Muscle of back (tissue), 13 donors: ENCODE measurements at places on chromosomes 3 and 15.

- no peak for DNase-seq
Observed at GRCh38 chr15:43471975-43472374, 21.0 kb downstream of the TP53BP1 start.

DNA sequence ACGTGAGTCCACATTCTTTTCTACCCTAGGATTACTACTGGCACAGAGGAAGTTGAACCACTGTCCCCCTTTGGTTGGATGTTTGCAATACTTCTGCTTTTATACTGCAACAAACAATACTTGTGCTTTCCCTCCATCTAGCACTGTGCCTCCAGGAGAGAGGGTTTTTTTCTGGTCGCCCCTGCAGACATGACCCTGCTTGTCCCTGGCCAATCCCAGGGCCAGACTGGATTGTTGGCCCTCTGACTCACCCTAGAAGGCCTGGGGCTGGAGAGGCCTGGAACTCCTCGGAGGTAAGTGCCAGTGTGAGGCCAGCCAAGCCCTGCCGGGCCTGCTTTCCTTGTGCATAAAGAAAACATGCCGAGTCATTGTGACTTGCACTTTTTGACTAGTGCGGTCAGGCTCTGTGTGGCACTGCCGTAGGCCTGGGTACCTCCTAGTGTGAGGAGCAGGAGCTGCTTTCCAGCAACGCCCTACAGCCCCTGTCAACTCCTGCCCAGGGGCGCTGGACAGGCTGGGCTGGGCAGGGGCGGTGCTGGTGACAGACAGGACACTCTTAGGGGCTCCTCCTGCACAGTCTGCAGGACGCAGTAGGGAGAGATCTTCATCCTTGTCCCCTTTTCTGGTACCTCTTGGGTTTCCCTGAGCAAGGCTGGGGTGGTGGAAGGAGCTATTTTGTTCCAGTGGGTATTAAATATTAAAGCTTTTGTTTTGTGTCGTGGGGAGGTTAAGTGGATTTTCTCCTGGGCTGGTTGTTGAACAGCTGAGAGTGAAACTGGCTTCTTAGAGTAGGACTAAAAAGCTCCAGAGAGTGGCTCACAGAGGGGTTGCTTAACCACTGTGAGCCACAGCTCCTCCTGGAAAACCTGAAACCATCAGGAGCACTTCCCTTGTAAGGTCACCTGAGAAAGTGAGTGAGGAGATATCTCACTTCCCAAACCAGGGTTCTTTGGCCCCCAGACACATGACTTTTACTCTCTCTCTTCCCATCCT lies 14.4 kb upstream of the TKT start:
- peak; percentile 87 for DNase-seq

DNA sequence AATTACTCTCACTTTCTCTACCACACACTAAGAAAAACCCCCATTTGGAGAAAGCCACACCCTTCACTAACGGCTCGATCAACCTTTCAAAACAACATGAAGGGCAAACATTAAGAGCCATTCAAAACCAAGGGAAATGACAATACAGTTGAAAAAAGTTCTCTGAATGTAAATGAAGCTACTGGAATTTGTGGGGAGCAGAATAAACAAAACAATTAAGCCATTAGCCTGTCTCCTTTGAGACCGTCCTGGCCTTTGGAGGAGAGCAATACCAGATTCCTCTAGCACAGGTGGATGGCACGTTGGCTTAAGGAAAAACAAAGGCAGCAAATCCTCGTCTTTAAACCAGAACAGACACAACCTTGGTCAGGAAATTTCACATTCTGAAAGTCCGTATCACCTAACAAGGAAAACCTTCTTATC lies 18.7 kb downstream of the MYO1E start:
- DNase-seq: no peak

GRCh38 chr3:18035641-18036449 lies 293.4 kb upstream of the TBC1D5 start:
- DNase-seq: no peak

DNA sequence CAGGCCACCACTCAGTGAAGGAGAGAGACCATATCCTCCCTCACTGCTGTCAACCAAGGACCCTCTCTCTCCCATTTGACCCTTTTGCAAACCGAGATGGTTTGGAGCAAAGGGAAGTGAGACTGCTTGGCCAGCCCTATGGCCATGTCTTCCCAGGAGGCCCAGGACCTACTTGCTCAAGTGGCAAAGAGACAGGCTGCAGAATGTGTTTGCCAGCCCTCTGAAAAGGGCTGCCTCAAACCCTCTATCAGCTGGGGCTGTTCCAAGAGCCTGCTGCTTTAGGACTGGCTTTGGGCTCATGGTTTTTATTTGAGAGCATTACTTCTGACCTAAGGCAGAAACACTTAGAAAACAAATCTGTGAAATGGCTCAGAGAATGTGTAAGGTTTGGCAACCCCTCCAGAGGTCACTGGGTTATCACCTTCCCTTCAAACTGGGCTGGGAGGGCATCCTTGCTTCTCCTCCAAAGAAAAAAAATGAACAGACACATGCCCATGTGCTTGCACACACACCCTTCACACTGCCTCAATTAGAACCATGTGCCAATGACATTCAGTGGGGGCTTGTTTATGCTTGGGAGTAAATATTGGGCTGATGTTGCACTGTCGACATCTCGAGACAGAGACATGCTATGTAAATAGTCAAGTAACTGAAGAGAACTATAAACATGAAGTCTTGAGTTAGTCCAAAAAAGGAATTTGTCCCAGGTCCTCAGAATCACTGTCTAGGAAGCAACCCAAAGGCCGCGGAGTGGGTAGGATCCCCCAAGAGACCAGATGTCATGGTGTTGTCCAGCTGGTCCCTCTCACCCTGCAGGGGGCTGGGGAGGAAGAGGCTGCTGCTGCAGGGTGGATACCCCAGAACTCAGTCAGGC lies 49.8 kb upstream of the CTDSPL start:
- DNase-seq: no peak

DNA sequence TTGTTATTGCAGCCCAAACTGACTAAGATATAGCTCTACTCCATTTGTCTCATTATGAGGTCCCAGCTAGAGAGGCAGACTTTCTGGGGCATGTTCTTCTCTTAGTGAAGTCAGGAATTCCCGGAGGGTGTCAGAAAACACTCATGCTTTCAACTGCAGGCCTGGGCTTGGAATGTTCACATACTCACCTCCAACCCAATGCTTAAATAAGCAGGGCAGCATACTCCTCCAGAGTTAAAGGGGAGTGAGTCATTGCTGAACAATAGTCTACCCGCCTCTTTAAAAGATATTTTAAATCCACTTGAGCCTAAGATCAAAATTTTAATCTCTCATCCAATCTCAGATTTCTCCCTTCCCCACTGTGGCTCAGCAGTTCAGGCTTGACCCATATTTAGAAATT lies 167.8 kb upstream of the DPH6 start:
- no peak for DNase-seq

DNA sequence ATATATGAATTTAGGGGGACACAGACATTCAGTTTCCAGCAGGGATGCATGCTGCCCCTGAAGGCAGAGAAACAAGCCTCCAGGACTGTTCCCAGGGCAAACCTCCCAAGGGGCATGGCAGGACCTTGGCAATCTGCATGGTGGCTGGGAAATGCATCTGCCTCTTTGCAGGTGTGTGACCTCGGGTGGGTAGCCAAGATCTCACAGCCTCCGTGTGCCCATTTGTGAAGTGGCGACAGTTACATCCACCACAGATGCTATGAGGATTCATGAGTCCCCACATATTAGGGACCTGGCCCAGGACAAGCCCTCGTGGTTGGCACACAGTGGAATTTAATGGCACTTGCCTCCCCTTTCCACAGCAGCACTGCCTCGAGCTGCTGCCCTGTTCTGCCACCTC lies 29.9 kb downstream of the SLC28A1 start:
- no peak for DNase-seq

DNA sequence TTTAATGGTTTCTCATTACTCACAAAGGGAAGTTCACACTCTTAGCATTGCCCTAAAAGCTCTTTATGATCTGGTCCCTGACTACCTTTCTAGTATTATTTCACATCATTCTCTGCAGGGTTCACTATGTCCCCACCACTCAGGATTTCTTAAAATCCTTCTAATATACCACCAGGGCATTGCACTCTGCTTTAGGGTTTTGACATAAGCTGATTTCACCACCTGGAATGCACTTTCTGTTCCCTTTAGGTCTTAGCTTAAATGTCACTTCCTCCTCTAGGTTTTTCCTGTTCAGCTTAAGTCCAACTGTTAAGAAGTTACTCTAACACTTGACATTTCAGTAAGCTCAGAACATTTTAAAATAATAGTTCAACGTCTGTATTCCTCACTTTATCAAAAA lies 81.7 kb downstream of the HCN4 start:
- no peak for DNase-seq

DNA sequence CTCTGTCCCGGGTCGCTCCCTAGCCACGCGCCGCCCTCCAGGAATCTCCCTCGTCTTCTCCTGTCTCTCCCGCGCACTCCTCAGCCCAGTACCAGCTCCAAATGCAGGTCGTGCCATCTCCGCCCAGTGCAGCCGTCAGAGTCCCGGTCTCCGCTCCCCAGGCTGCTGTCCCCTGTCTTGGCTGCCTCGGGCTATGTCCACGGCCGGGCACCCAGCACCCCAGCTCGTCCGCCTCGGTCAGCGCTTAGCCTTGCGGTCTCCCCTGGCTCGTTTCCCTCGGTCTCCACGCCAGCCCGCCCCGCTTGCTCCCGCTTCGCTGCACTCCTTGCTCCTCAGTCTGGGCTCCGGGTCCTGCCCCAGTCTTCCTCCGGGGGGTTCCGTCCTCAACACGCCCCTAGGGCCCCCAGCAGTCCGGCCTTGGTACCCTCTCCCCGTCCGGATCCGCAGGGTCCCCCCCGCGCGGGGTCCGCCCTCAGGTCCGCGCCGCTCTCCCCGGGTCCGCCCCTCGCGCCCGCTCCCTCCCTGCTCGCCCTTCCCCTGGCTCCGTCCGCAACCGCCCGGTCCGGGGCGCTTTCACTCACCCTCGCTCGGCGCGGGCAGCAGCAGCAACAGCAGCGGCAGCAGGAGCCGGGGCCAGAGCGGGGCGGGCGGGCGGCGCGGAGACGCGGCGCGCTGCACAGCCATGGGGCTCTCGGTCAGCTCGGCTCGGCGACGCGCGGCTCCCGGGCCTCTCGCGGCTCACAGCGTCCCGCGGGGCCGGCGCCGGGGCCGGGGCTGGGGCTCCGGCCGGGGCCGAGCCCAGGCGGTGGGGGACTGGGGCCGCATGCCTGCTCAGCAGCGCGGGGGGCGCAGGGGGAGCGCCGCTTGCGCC lies 462 bp downstream of the IGDCC3 start:
- no peak for DNase-seq

- DNase-seq: no peak
Observed at GRCh38 chr3:181253796-181254195, 264.3 kb upstream of the DNAJC19 start.

GRCh38 chr15:80396096-80396495 lies 8.1 kb upstream of the ARNT2 start:
- DNase-seq: no peak

GRCh38 chr3:56423661-56424099 lies 44.6 kb downstream of the ERC2 start:
- DNase-seq: peak; percentile 46
